ENCODE measurements at places on chromosomes 7 and 10.

- DNase-seq: no peak
Observed at GRCh38 chr7:39349452-39350123, 216.6 kb upstream of the YAE1 start.

GRCh38 chr7:106855540-106856132 lies 9.4 kb upstream of the PIK3CG start:
- no peak for DNase-seq

GRCh38 chr7:19352305-19352695 lies 207.1 kb upstream of the FERD3L start:
- no peak for DNase-seq

GRCh38 chr10:91681361-91682276 lies 48.7 kb upstream of the PPP1R3C start:
- no peak for DNase-seq

DNA sequence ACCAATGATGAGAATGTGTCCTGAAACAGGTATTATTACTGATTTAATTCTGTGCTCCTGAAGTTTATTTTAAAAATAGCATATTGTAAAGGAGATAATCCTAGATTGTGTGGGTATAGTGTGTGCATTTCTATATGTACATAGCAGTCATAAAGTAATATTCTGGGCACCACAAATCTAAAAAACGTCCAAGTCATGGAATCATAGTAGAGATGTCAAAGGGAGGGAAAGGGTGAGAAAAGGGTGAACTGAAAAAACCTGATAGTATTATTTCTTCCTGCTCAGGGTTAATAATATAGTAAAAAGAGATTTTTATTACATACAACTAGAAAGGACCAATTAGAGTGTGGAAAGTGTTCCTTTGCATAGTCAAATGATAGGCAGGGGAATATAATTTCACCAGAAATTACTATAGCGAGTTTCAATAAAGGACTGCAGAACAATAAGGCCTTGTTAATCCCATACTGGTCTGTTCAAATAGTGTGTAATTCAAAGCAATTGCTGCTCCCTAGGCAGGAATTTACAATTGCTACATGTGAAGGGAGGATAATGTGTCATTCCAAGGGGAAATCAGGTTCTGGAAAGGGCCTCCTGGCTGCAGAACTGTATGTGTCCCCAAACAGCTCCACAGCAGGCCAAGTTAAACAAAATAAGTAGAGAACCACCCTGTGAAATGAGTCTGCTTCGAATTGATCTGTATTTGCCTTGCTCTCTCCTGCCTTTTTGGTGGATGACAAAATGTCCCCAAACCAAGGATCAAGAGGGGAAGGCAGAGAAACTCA lies 42.5 kb upstream of the KMT2E start:
- DNase-seq: no peak

DNA sequence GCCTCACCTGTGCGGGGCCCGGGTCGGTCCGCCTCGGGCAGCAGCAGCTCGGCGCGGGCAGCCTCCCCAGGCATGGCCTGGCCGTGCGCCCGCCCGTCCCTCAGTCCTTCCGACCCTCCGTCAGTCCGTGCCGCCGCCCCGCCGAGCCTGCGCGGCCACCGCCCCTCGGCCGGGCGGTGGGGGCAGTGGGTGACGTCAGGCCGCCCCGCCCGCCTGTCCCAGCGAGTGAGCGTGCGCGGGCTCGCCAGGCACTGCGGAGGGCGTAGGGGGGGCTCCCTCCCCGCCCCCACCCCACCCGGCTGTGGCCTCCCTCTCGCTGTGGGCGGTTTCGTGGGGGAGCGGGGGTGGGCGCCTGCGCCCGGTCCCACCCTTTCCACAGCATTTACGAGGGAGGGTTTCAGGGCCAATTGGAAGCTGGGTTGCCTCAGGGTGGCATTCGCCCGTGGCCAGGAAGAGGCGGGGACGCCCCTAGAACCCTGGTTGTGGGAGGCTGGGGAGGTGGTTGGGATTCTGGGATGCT lies at the start of gene NACAD:
TSS of gene NACAD (minus strand) at position 149 of the 520 bp plus-strand sequence. CDS start at position 74, 75 bp downstream.
- peak; percentile 18 for DNase-seq

- no peak for DNase-seq
Observed at GRCh38 chr10:88826388-88826787, 23.9 kb downstream of the LIPM start.
